BE2C (cell line): ENCODE measurements at places on chromosomes 3 and 15.

DNA sequence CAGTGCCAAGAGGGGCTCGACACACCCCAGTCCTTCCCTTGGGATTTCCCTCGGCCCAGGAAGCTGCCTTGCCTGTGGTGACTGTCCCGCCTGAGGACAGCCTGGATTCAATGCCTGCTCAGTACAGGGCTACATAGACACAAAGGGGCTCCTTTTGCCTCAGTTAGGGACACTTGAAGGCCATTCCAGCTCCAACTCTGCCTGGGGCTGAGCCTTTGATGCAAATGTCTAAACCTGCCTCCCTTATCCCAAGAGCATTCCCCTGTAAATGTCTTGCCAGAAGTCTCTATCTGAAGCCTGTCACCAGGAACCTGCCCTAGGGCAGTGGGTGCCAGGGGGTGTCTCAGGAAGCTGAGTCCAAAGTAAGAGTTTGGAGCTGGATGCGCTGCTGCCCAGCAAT, 19.3 kb upstream of the LYSMD4 start:
- DNase-seq = no peak

DNA sequence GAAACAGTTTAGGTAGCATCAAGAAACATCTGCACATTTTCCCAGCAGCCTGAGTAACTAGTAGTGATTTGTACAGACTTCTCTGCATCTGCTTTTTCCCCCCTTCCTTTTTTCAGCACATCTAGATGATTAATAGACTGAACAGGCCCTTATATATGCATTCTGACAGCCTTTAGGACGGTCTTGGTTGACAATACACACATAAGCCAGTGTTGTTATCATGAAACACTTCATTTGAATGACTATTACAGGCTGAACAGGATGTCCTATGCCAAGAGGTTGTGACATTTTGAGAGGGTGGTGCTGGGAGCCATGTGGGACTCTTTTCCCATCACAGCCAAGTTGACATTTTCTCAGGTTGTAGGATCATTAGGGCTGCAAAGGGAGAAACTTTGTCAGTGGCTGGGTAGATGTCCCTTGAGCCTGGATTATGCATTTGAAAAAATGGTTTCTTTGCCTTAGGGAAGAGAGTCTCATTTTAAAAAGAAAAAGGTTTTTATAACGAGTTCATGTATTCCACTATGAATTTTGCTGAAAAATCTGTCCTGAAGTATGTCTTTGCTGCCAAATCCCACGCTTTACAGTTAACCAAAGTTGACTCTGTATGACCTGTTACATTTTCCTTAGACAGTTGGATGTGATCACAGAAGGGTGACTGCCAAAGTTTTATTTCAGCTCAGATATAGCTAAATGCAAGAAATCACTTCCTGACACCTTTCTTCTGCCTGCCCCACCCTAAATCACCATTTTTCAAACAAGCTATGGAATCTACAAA, 73.7 kb downstream of the FILIP1L start:
- no peak for DNase-seq

- no peak for DNase-seq
Observed at GRCh38 chr3:150061288-150062024, 90.8 kb upstream of the PFN2 start.

DNA sequence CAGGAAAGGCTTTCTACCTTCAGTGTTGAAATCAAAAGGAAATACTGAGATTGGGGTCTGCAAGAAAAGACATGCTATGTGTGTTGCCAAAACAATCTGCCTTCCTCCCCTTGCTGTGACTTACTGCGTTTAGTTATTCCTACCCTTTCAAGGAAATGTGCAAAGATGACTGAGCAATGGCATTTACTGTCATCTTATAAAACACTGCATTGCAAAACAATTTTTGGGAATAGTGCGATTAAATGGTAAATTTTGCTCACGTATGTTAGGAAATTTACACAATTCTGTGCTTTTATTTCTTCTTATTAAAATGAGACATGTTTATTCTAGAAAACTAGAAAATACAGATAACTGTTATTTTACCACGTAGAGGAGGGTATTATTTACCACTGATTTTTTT, 45.8 kb downstream of the PDE8A start:
- no peak for DNase-seq

DNA sequence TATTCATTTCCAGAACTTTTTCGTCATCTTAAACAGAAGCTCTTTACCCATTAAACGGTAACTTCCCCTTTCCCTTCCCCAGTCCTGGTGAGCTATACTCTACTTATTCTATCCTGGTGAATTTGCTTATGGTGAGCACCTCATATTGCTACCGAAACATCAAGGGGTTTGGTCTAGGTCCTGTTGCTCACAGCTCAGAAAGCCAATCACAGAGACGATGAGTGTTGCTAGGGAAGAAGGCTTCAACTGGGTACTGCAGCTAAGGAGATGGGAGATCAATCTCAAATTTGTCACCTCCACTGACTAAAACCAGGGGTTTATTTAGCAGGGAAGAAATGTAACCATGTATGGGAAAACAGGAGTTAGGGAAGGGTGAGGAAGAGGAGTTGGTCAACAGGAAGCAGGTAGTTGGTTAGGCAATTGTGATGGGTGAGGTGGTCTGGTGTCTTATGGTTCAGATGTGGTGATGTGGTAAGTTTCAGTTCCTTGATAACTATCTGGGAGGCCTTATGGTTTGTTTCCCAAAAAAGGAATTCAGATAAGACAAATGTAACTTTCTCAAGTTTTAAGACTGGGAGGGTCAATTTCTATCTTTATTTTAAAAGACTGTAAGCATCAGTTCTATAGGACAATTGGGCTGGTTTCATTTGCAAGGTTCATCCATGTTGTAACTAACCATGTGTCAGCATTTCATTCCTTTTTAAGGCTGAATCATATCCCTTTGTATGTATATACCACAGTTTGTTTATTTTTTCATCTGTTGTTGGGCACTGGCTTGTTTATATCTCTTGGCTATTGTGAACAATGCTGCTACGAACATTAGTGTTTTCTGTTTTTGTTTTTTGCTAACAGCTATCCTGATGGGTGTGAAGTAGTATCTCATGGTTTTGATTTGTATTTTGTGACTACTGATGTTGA, 24.3 kb downstream of the ARHGAP11B start:
- no peak for DNase-seq

DNA sequence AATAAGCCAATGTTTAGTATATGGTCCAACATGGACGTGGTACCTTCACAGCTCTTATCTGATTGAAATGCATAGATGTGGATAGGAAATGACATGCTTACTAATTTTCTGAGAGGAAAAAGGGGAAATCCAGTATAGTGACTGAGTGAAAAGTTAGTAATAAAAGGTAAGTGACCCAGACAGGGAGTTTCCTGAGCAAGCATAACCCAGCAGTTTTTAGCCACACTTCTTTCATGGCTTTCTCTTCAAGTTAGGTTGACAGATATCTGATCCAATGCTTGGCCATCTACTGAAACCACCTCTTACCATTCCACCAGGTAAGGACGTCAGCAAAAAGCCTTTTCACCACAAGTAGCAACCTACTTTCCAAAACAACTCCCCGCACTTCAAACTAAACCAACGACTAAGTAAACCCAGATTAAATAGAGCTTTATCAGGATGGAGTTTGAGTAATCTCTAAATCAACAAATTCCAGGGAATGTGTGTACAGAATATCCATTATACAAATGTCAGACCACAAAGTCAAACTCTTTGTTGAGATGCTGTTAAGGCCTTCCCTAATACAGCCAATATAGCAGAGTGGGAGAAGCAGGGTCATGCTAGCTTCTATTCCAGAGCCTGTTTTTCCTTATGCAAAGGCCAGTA, 329.7 kb downstream of the RORA start:
- DNase-seq = no peak

GRCh38 chr15:101232677-101233076, 19.2 kb downstream of the CHSY1 start:
- no peak for DNase-seq

- DNase-seq = no peak
Observed at GRCh38 chr3:184058029-184058428, 5.2 kb downstream of the HTR3C start.

GRCh38 chr3:188720636-188721035, 451.1 kb upstream of the TPRG1 start:
- no peak for DNase-seq

DNA sequence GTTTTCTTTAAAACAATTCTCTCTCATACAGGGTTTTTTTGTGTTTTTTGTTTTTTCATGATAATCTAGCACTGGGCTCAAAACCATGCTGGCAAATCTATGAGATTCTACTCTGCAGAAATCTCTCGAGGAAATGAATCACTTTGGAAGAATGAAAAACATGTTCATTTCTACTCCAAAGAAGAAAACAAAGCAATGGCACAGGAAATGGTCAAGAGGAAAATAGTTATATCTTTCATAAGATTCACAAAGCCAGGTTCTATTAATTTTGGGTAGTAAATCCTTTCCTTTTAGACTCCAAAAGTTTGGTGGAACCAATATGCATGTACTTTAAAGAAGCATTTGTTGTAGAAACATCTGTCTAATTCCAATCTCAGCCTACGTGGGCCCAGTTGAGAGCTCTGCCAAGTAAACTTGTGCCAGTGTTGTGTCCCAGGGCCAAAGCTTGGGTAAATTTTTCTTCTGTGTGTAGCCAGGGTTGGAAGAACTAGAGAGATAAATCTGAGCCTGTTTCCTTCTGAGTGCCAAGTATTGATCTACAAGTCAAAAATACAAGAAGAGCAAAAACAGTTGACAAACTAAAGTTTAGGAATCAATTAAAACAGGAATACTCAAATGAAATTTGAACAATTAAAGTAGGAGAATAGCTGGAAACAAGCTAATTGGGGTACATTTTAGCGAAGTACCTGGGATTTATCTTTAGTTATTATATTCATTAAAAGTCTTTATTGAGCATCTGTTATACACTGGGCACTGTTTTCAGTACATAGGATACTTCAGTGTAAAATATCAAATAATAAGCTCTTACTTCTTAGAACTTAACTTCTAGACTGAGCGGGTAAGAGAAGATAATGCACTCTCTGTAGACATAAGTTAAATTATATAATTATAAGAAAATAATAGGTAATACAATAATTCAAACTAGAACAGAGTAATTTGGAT, 657.5 kb upstream of the NECTIN3 start:
- no peak for DNase-seq

- no peak for DNase-seq
Observed at GRCh38 chr3:128800241-128801187, 74.5 kb downstream of the RAB7A start.
